NCI-H82 (cell line): ENCODE measurements at places on chromosomes 7 and 10.

DNA sequence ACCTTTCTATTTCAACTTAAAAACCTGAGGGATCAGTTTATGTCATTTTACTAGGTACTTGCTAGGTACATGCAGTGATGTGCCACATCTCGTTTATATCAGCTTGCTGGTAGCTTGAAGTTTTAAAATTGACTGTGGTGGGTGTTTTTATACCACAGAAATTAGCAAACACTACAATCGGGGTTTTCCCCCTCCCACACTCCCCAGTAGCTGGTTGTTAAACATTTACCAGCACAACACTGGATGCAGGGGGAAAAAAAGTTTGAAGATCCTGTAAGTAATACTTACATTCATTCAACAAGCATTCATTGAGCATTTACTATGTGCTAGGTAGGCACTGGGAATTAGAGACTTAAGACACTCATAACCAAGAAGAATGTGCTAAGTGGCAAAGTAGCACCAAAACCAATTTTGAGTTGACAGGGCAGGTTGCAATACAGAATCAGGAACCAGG is 32.6 kb downstream of the USP6NL start:
- DNase-seq: no peak

DNA sequence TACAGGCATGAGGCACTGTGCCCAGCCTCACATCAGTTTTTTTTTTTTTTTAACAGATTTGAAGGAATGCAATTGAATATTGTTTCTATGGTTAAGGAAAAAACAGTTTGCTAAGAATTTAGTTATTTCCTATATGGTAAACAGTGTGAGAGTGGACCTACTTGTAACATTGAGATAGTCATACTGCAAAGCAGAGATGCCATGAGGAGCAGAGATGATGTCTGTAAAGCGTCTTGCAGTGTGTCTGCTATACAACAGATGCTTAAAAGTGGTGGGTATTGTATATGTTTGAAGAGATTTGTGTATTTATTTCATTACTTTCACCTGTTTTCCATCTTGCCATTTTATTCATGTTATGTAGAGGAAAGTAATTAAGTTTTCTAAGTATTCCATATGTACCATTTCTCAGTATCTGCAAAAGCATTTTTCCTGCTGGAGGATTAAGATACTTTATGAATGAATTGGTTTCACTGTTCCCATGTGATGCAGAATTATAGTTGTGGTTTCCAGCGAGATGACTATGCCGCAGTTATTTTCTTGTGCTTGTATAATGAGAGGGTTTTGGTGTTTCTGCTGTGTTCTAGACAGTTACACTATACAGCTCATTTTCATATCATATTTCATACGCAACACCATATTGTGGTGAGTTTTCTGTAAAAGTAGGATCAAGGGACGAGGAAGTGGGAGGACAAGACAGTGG is 26.6 kb downstream of the TET1 start:
- DNase-seq: no peak

DNA sequence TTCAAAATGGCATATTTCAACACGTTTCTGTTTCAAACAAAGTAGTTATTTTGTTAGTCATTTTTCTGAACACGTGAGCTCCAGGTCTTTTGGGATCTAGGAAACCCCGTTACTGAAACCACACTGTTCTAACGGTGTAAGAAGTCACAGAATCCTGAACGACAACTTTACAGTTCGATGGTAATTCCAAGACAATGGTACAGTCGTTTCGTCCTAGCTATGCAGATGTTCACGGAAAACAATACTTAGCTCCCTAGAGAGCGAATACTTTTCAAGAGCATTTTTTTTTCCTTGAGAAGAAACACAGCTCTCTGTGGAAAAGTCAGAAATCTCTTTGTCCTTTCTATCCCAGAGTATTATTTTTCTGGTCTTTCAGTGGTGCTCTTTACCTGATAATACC is 254.1 kb downstream of the ADARB2 start:
- DNase-seq: no peak

DNA sequence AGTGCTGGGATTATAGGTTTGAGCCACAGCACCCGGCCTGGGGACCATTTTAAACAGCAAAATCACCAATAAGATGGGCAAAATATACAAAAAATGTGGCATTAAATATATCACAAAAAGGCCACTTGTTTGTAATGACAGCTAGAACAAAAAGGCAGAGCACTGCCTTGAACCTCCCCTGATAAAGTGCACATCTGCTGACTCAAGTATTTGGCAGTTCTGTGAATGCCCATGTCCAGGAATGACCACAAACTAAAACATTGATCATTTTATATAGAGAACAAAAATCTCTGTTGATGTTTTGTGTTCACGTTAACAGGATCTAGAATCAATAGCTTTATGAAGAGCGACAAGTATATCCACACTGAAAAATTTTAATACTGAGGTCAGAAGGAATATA is 21.5 kb downstream of the HERC4 start:
- DNase-seq: no peak

- no peak for DNase-seq
Observed at GRCh38 chr7:108736221-108736891, 166.7 kb downstream of the DNAJB9 start.

GRCh38 chr10:56349611-56350010 is 11.4 kb downstream of the ZWINT start:
- no peak for DNase-seq

DNA sequence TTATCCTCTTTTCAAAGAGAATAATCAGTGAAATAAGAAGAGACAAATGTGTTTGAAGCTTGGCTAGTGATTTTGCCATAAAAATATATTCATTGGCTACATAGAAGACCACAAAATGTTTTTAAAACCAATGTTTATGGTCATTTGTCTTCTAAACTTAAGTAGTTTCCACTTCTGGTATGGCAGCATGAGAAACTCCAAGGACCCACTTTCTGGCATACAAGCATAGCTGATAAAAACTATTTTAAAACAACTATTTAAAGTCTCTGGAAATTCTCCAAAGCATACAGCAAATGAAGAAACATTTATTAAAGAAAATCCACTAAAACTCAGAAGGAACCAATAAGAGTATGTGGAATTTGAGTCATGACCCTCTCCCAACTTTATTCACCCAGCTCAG is 89.2 kb upstream of the TOMM7 start:
- no peak for DNase-seq

GRCh38 chr7:101453617-101454016 is 90.9 kb downstream of the COL26A1 start:
- DNase-seq: no peak

DNA sequence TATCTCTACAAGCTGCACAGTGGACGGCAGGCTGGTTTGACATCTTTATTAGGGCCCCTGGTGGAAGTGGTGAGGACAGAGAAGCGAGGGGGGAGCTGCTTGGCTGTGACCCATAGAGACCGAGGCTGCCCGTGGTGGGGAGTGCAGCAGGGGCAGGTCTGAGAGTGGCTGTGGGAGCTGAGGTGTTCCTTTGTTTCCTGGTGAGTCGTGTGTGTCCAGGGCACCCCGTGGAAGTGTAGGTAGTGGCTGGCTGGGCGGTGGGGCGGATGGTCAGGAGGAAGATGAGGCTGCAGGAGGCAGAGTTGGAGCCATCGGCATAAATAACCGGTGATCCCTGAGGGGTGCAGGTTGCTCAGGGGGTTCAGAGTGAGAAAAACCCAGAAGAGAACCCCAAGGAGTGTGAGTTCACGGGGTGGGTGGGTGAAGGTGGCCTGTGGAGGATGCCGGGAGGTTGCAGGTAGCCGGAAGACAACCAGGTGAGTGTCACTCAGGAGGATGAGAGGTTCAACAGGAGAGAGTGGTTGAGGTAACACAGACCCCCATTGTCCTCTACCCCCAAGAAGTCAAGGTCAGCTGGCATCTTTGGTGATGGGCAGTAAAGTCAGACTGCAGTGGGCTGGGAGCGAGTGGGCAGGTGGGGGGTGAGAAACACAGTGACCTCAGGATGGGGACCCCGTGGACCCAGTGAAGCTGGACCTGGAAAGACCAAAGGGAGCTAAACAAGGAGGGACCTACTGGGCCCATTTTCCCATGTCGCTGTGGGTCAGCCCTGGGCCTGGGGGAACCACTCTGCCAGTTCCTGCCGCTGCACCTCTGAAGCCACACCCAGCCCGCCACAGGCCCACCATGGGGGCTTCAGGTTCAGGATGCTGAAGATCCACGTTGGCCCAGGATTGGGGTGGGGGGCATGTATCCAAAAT is 7.8 kb downstream of the ATP6V0E2 start:
- no peak for DNase-seq

DNA sequence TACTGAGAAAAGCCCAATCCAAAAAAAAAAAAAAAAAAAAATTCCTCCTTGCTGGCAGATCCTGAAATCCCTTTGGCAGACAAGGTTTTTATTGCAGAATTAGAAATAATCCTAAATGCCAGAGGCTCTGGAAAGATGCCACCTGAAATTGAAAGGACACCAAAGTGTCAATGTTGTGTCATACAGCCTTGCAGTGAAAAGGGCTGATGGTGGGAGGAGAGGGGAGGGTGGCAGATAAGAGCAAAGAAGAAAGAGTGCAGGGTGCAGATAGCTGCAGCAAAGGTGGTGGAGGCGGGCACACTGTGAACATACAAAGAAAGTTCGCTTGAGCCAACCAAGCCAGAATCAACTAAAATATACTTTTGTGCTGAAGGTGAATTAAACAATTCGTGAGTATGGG is 8.2 kb upstream of the OPTN start:
- DNase-seq: no peak

DNA sequence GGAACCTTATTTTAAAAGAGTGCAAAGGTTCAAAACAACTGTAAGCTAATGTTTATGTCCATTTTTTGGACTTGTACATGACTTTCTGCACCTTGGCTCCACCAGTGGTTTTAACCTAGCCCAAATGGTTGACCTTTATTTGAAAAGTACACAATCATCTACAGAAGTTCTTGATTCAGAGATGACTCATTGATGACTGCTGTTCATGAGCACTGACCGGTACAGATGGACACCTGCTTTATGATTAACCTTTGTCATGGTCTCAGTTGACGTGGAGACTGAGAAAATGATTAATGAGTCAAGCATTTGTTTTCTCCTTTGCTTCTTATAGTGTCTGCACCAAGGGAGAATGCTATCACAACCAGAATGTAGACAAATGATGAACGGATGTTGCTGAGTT is 55.7 kb upstream of the PTER start:
- DNase-seq: no peak

- DNase-seq: no peak
Observed at GRCh38 chr10:22333167-22333974, 11.9 kb upstream of the SPAG6 start.

DNA sequence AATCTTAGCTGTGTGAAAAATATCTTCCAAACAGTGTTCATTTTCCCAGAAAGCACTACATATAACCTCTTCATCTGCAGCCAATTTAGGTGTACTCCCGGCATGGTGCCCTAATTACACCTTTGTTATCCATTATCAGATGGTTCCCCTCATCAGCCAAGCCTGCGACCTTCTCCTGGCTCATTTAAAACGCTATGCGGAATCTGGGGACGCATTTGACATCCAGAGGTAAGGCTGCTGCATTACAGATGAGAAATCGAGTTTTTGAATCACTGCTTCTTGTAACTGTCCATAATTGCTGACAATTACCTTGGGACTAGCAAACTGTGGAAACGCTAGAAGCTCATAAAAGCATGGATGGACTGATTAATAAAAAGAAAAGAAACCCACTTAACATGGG is 109.5 kb downstream of the PARP12 start:
- DNase-seq: no peak

- no peak for DNase-seq
Observed at GRCh38 chr7:94272821-94273583, 121.7 kb upstream of the COL1A2 start.

DNA sequence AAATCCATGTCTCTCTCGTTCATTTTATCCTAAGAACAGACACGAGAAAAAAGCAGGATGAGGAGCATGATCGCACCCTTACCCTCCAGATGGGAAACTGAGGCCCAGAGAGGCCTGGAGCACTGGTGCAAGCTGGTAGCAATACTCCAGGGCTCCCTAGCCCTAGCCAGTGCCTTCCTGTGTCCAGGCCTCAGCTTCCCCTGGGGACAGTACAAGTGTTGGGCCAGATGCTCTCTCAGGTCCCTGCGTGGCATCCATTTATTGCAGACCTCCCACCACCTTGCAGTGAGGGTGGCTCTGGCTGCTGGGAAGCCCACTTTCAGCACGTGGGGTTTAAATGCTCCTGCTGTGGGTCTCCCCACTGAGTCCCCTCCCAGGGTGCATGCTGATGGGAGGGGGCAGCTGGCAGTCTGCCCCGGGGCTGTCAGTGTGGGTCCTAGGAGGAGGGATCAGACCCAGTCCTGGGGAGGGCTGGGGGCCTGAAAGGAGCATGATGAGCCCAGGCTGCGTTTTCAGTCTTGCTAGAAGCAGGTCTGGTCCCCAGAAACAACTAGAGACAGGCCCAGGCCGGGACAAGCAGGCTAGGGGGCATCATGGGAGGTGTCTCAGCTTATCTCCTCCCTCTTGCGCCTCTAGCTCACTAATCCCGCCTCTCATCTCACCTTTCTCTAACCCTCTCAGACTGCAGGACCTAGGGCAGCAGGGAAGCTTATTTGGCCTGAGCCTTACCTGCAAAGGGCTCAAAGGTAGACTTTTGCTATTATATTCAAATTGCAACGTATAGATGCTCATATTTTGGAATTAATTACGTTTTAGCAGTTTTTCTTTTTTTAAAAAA is 662 bp upstream of the PPIF start:
- peak; percentile 55 for DNase-seq

GRCh38 chr10:12389154-12389734 is 39.9 kb downstream of the CAMK1D start:
- no peak for DNase-seq

- DNase-seq: no peak
Observed at GRCh38 chr10:31757831-31758230, 170.8 kb downstream of the ARHGAP12 start.

- DNase-seq: no peak
Observed at GRCh38 chr7:88927-89231, 103.5 kb upstream of the FAM20C start.

- DNase-seq: peak; percentile 75
Observed at GRCh38 chr7:125644109-125644508, 714.5 kb upstream of the POT1 start.

DNA sequence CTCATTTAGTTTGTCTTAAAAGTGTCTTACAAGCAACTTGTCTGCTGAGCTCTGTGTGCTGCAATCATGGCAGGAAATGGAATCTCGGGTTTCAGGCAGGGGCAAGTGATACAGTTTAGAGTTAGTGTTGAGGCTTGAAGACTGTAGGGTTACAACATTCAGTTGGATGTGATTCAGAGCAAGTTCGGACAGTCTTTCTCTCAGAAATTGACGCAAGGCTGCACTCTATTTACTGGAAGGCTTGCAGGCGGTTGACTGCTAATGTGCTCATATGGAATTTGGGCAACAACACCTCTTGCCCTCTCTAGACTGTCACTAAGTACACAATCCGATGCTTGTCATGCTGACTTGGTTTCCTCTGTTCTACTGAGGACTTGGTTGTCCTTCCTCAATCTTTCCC is 161.7 kb upstream of the BMPER start:
- DNase-seq: no peak

DNA sequence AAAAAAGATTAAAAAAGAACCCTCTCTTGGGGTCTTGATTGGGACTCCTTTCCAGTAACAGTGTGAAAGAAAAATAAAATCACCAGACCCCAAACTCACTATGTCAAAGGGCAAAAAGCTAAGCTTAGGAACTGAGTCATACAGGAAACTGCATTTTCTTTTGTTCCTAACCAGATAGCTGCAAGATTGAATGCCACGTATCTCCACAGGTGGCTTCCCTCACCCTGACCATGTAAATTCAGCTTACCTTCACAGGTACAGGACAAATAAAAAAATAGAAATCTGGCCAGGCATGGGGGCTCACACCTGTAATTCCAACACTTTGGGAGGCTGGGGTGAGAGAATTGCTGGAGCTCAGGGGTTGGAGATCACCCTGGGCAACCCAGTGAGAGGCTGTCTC is 32.5 kb upstream of the EIF4H start:
- no peak for DNase-seq

GRCh38 chr10:44178281-44178680 is 206.6 kb downstream of the CXCL12 start:
- no peak for DNase-seq
